ENCODE measurements at places on chromosomes 5 and 9.

DNA sequence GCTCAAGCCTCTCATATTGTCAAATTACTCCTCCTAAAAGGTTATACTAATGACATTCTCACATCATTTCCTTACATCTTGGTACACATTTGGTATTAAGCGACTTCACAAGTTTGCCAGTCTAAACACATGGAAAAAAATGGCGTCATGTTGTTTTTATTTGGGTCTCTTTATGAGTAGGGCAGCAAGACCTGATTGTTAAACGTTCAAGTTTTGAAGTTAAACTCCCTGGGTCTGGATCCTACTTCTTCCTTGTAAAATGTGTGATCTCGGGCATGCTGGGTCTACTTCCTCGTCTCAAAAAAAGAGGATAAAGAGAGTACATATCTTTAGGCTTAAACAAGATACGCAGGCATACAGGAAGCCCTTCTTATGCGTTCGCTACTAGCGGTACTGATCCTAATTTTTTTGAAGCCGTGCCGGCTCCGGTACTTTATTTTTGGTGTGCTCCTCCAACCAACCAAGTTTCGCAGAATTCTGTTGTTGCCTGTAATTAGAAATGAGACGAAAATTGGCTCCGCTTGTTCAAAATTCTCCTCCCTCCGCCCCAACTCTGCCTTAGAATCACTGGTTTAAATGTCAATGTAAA, 596 bp upstream of the CDC37L1 start:
- DNase-seq, result peak; percentile 84

DNA sequence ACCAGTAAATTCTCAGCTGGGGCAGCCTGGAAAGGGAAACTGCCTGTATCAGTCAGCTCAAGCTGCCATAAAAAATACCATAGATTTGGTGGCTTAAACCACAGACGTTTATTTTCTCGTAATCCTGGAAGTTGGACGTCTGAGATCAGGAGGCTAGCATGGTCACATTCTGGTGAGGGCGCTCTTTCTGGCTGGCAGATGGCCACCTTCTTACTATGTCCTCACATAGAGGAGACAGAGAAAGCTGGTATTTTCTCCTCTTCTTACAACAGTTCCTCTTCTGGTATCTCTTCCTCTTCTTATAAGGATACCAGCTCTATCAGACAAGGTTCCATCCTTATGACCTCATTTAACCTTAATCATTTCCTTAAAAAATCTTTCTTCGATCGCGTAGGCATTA, 50.5 kb upstream of the RFX3 start:
- no peak for DNase-seq

GRCh38 chr9:97594381-97594921, 38.7 kb downstream of the TSTD2 start:
- peak; percentile 90 for DNase-seq

DNA sequence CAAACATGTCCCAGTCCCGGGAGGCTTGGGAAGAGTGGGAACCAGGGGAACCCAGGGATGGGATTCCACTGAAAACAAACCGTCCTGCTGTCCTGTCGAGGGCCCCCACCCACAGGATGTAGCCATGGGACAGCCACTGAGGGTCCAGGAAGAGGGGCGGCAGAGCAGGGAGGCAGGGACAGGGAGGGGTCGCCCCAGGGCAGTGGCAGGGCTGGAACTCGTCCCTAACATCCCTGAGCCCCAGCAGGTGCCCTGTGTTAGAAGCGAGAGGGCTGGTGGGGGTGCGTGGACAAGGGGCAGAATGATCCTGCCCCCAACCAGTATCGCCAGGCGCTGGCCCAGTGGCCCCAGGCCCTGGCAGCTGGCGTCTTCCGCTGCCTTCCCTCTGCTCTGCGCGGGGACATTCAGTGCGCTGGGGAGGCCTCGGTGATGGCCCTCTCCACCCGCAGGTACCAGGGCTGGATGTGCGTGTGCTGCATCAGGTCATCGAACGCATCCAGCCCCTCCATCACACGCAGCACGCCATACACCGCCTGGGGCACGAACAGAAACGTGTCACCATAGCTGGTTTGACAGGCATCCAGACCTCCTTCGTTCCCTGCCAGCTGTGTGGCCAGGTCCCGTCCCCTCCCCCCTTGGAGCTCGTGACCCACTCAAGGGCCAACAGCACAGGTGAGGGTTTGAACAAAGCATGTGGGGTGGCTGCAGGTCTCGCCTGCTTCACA, 6.6 kb downstream of the PTGES2 start:
- DNase-seq, result no peak

- no peak for DNase-seq
These were observed 46.5 kb downstream of the SLC25A46 start for GRCh38 chr5:110785356-110785755.

GRCh38 chr9:78439866-78440830, 143.2 kb downstream of the PSAT1 start:
- no peak for DNase-seq

DNA sequence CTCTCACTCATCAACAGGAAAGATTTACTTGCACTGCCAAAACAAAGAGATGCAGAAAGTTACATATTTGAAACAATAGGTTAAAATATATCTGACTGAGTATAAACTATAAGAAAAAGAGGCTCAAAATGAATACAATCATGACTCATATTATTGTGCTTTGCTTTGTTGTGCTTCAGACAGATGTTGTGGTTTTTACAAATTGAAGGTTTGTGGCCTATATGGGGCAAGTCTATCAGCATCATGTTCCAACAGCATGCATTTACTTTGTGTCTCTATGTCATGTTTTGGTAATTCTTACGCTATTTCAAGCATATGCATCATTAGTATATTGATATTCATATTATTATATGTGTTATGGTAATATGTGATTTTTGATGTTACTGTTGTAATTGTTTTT, 330.0 kb downstream of the PRR16 start:
- DNase-seq, result no peak

DNA sequence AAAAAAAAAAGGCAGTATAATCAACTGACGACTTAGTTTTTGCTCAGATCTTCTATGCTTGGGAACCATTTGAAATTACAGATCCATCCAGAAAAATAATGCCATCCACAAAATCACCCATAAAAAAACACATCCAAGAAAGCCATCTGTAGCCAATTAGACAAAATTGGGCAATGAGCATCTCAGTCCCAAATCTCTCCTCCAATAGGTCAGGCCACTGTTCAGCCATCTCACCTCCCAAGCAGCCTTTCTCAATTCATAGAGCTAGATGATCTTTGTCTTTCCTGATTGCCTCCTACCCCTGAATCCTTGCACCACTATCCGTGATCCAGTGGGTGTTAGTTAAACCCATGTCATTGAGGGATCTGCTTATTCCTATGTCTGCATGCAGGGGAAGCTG, 139.6 kb downstream of the SCAMP1 start:
- no peak for DNase-seq

DNA sequence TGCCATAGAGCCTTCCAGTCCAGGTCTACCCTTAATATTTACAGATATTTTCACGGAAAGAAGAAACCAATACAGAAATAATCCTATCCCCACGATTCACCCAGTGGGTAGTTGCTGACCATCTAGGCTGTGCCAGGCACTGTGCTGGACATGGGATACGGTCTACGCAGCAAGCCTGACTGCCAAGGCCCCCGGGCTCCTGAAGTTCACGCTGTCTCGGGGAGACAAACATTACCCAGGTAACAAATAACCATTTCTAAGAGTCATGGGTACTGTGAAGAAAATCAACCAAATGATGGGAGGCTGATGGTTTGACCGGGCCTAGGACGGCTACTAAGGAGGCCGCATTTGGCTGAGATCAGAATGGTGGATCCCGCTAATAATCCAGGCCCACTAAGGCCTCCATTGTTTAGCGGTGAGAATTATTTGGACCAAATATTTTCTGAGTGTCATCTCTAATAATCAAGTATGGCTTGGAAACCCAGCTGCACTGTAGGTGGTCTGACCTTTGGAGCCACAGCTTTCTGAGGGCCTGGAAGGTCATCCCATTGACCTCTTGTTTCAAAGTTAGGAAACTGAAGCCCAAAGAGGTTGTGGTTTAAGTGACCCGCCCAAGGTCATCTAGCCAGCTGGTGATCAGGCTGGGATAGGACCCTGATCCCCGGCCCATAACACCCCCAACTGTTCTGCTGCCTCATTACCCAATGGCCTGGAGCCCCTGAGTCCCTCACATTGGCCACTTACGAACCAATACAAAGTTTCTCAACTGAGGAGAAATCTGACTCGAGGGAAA, 82.4 kb downstream of the AK8 start:
- DNase-seq, result no peak

DNA sequence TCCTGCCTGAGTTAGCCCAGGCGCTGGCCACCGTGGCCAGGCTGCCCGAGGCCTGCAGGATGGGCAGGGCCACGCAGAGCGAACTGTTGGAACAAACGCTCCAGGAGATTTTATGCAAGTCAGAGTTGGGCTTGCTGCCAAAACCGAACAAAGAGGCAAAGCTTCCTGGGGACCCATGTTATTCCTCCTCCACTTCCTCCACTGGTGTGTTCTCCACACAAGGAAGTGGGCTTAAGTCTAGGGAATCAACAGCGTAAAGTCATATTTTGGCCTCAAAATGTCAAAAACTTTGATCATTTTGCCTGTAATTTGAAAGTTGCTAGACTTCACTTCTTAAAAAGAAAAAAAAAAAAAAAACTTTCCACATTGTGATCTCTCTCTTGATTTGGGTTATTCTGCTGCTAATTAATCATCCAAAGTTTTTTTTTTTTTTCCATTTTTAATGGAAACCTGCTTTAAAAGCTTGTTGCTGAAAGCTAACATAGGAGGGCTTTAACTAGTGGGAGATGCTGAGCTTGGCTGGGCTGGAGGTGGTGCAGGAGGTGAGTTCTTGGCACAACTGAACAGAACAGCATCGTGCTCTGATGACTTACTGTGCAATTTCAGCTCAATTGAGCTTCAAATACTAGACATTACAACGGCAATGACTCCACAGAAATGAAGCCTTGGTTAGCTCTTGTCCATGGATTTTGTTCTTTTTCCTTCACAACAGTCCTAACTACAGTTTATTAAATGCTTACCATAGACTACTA, 73.0 kb downstream of the PTPDC1 start:
- DNase-seq, result peak; percentile 18

DNA sequence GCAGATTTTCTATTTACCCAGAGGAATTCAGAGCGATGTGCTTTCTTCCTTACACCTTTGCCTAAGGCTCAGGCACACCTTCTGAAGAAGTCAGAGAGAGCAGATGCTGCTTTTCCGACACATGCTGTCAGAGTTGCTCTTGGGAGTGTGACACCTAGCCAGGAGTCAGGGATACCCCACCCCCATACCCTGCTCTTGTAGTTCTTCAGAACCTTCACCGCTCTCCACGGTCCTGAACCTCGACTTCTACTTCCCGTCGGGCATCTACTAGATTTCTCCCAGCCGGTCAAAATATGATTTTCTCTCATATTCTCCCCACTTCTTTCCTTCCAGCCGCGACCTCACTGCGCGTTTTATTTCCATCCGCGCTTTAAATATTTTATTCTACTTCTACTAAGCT, 1.7 kb downstream of the GRIN3A start:
- DNase-seq, result no peak

DNA sequence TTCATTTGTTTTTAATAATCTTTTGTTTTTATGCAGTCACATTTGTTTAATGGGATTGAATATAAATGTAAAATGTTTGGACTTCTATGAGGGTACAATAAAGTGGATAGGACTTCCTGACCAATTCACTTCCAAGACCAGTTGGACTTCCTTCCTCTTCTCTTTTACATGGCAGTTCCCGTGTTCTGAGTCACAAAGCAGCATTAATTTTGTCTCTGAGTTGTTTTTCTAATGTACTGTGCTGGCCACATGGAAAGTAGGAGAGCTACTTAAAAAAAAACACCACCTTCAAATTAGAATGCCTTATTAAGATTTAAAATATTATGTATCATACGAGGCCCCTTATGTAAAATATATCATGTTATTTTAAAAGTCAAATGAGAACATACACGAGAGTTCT, 87.3 kb downstream of the CCDC171 start:
- DNase-seq, result no peak

- DNase-seq, result peak; percentile 92
These were observed 96.4 kb downstream of the DIRAS2 start for GRCh38 chr9:90546200-90546599.

- no peak for DNase-seq
These were observed 60.6 kb upstream of the EMB start for GRCh38 chr5:50501491-50502228.

DNA sequence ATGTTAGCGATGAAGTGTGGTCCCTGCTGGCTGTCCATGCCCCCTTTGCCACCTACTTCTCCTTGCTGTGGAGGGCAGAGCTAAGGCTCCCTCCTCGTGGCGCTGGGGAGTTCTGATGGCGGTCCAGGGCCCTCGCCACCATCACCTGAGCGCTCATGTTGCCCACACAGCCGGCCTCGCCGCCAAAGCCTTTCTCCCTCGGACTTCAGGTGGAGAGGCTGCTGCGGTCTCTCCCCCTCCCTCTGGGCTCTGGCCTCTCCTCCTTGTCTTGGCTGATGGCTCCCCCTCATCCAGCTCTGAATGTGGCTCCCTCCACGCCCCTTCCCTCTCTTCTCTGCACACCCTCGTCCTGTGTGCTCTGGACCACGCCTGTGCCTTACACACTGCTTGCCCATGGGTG, 14.5 kb upstream of the LPCAT1 start:
- DNase-seq, result no peak

DNA sequence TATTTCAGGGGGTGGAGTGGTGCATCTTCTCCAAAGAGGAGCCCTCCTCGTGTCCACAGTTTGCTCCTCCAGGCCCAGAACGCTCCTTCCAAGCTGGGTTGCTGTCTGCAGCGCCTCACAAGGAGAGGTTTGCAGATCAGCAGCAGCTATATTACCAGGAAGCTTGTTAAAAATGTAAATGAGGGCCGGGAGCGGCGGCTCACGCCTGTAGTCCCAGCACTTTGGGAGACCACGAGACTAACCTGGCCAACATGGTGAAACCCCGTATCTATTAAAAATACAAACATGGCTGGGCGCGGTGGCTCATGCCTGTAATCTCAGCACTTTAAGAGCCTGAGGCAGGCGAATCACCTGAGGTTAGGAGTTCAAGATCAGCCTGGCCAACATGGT, 25.0 kb upstream of the FRMPD1 start:
- no peak for DNase-seq

DNA sequence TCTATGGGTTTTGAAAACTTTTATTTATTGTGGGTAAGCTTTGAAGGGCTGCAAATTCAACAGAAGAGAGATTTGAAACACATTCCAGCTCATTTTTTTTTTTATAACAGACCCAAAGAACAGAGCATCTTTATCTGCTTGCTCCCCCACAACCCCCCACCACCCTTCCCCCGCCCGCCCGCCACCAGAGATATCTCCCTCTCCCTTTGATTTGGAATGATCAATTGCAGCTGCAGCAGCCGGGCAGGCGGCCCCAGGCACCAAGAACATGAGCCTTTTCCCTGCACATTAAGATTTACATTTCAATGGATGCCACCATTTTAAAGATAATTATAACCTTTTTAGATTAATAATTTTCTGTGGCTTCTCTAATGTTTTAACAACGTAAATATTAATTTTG, 510.9 kb downstream of the ZNF608 start:
- no peak for DNase-seq

GRCh38 chr9:108956631-108957026, 22.4 kb downstream of the ABITRAM start:
- DNase-seq, result no peak

- no peak for DNase-seq
These were observed 421.9 kb downstream of the HCN1 start for GRCh38 chr5:45274241-45274640.

GRCh38 chr9:105055917-105056316, 128.0 kb upstream of the ABCA1 start:
- peak; percentile 50 for DNase-seq
